ENCODE measurements at places on chromosomes 16 and 17.

DNA sequence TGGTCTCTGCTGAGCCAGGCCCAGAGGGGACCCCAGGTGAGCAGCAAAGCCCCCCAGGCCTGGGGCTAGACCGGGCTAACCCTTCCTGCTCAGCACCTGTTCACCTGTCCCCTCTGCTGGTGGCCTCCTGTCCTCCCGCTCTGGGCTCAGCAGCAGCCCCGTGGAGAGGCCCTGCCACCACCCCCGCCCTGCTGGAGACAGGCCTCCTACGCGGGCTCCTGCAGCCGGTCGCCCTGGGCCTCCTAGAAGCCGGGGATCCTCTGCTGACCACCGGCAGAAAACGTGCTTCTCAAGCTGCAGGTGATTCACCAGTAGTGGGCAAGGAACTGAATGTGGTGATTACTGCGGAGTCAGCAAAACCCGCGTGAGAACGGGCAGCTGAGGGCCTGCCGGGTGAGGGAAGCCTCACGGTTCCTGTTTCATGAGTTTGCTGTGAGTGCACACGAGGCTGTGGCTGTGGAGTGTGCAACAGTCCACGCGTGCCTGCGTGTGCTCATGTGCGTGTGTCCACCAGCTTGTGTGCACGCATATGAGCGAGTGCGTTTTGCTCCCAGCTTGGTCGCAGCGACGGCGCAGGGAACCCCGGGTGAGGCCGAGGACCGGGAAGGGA is 792 bp downstream of the SECTM1 start:
- peak; percentile 47 for DNase-seq

DNA sequence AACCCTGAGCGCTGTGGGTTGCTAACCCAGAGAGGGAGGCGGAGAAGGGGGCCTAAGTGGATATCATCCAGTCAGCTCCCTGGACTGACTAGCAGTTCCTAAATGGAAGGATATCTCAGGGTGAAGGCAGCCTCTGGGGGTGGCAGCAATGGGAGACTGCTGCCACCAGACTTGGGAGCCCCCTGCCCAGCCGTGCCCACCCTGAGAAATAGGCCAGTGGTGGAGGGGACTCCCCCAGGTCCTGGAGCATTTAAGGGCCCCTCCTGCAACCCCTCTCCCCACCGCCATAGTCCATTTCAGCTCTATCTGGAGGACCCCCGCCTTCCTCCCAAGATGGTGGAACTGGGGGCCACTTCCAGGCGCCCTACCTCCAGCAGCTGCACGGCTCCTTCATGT is 8.4 kb downstream of the TSPOAP1 start:
- DNase-seq, result peak; percentile 1

GRCh38 chr17:60729854-60730253 is 52.2 kb downstream of the BCAS3 start:
- no peak for DNase-seq

GRCh38 chr16:79191933-79192332 is 408.6 kb downstream of the MAF start:
- DNase-seq, result no peak

DNA sequence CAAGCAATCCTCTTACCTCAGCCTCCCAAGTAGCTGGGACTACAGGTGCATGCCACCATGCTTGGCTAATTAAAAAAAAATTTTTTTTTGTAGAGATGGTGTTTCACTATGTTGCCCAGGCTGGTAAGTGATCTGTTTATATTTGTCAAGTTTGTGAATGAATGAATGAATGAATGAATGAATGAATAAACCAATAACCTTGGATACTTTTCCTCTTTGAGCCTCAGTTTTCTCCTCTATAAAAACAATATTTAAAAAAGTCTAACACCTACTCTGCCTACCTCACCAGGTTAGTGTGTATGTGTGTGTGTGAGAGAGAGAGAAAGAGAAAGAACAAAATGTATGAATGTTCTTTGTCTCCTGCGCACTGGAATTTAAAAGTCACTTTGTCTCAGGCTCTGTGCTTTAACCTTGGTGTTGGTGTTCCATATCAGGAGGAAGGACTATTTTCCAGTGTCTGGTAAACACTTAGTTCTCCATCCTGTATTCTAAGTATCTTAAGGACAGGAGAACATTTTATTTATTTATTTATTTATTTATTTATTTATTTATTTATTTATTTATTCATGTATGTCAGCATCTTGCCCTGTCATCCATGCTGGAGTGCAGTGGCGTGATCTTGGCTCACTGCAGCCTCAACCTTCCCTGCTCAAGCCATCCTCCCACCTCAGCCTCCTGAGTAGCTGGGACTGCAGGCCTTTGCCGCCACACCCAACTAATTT is 27.1 kb downstream of the CHD9 start:
- no peak for DNase-seq

- DNase-seq, result peak; percentile 39
Measured at GRCh38 chr17:14303343-14304221, 2.7 kb downstream of the HS3ST3B1 start.

All from activated CD4-positive, alpha-beta T cell treated with anti-CD3 and anti-CD28 coated beads for 48 hours (primary cell).